ENCODE measurements at places on chromosomes 6 and 20.

DNA sequence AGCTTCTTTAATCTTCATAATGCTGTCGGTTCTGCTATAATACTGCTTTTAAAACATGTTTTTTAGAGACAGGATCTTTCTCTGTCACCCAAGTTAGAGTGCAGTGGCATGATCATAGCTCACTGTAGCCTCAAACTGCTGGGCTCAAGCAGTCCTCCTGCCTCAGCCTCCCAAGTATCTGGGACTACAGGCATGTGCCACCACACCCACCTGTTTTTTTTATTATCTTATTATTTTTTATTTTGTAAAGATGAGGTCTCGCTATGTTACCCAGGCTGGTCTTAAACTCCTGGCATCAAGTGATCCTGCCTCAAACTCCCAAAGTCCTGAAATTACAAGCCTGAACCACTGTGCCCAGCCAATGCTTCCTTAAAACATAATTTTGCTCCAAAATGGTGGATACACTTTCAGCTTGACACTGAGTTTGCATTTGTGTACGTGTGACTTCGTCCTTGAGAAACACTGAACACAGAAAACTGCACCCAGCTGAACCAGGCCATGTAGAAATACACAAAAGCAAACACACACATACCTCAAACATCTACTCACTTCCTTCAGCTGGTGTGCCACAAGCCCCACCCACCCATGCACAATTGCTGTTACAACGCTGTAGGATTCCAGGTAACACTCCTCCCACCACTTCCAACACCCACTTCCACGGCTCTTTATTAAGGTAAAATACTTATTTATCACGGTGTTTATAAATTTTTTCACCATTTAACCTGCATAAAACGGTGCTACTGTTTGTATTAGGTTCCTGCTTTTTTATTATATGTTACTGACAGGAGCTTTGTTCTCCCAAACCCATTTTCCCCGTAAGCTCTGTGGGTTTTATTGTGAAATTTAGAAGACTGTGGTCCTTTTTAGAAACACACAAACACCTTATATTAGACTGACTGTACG, 109.1 kb downstream of the TSHZ2 start:
- DNase-seq, result peak; percentile 37

DNA sequence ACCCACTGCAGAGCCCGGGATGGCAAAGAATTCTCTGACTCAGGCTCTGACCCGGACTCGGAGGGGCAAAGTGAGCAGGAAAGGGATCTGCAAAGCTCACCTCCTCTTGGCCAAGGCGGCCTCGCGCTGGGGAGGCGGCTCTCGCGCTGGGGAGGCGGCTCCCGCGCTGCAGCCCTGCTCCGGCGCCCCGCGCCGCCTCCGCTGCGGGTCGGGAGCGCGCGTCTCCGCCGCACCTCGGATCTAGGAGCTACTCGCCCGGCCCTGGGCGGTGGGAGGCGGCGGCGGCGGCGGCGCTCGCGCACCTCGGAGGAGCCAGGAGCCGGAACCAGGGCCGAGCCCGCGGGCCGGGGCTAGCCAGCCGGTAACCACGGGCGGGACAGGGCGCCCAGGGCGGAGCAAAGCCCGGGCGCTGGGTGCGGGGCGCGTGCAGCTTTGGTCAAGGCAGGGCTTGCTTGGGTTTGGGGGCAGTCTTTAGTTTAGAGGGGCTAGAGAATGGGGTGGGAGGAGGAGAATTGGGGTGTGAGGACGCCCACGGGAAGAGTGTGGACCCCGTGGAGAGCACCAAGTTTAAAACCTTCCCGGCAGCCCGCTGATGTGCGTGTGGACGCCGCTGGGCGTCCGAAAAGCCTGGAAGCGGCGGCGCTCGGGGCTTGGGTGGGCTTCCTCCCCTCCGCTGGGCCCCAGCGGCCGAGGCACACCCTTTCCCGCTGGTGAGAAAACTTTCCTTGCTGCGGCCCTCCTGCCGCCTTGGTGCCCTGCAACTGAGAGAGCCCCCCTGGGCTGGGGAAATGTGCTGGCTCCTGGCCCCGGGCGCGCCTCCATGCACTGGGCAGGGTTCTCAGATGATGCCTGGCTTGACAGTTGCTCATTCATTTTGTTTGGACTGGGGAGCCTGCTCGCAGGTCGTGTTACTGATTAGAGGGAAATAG, at the start of gene MRAP2:
Gene MRAP2 (plus strand): TSS at position 250 of the 929 bp plus-strand sequence. CDS start 21,547 bp downstream, outside the sequence.
- no peak for DNase-seq

- no peak for DNase-seq
These were observed 7.0 kb downstream of the GDAP1L1 start for GRCh38 chr20:44254073-44254472.

GRCh38 chr6:41408982-41409381, 73.6 kb downstream of the NCR2 start:
- no peak for DNase-seq

GRCh38 chr20:54278262-54278661, 70.4 kb downstream of the PFDN4 start:
- DNase-seq, result no peak

DNA sequence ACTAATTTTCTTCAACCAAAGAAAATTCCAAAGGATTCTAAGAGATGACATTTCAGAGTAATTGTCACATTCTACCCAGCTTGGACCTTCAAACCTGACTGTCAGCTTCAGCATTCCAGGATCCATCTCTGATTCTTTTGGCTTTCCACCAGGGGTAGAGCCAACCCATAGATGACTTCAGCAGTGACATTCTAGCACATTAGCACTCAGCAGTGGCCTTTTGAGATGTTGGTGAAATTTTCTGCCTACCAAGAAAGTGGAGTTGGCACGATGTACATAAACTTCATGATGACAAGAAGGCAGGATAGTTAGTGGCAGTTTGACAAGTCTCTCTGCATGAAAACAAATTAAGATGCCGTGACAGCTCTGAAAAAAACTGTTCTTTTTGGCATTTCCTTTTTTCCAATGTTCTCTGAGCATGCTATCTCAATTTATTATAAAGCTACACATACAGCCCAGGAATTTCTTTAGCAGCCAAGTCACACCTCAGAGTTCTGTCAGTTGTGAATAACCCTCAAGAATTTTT, 466.5 kb upstream of the RNF217 start:
- DNase-seq, result no peak
